ENCODE measurements at places on chromosomes 12 and 14.

DNA sequence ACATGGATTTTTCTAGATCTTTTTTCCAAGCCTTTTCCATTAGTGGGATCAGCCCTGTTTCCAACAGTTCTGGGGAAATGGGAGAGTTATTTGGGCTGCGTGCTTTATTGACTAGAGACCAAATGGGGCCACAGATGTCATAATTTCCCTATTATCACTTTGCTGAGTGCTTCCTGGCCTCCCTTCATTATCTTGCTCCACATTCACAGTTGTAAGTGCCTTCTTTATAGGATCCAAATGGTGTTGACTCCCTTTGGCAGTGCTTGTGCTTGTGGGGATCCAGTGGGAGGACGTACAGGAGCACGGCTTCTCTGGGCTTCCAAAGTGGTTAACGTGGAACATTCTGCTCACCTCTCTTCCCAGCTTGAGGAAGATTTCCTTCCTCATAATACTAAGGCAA is 141.0 kb upstream of the RMST start:
- no peak overlapping the region for H3K4me3 ChIP-seq
- no peak overlapping the region for H3K27ac ChIP-seq
- no peak for DNase-seq
- no peaks in the 10 kb centered on the region for H3K4me1 ChIP-seq
- no peaks in the 10 kb centered on the region for H3K27me3 ChIP-seq

DNA sequence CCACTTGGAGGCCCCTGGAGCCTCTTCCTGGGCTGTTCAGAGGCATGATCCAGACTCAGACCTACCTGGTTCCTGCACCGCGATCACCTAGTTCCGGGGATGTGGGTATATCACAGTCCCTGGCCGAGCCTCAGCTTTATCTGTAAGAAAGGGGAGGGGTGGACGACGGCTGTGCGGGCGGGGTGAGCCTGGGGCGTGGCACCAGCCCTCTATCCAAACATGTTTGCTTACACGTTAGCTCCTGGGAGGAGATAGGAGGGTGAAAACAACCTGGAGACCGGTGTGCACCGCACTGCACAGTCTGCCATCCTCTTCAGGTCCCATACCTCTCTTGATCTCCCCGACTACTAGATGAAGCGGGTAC is 1.2 kb downstream of the ANKRD9 start:
- no peaks in the 10 kb centered on the region for H3K4me1 ChIP-seq
- no peak for DNase-seq
- no peak overlapping the region for H3K27ac ChIP-seq
- no peak overlapping the region for H3K4me3 ChIP-seq
- H3K27me3 ChIP-seq, result no peaks in the 10 kb centered on the region

GRCh38 chr14:31465111-31465510 is 7.8 kb upstream of the DTD2 start:
- DNase-seq, result no peak
- no peaks in the 10 kb centered on the region for H3K36me3 ChIP-seq
- H3K27me3 ChIP-seq, result no peaks in the 10 kb centered on the region
- no peak overlapping the region for H3K4me3 ChIP-seq
- no peaks in the 10 kb centered on the region for H3K4me1 ChIP-seq

DNA sequence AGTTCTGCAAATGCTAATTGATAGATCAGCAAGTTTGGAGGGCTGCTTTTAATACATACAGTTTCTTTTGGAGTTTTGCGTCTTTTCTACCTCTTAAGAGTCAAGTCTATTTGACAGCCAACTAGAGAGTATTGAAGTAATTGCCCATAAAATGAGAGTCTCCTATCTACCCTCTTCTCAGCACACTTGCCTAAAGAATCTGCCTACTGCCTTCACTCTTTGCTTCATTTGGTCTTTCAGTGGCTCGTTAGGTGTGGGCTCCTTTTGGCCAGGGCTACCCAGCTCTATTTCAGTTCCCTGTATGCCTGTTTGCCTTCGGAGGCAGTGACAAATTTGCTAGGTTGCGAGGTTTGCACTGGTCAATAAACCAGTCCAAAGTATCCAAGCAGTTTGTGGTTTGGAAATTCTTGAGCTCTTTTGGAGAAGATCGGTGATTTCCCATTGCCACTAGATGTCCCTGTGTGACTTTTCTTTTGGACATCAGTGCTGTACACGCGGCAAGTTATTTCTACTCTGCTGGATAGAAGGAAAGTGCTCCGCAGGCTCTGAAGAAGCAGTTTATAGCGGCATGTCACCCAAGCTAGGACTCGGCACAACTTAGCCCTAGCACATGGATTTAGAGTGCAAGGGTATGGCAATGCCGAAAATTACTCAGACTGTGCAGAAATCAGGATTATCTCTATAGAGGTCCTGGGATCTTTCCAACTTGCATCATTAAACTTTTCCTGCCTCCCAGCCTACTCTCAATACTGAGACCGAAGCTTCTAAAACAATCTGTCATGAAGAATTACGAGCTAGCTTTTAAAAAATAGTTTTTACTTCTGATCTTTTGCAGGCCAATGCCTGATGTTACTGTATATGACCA is 38.6 kb downstream of the MGST1 start:
- no peaks in the 10 kb centered on the region for H3K36me3 ChIP-seq
- H3K4me3 ChIP-seq, result no peak overlapping the region
- no peak for DNase-seq
- no peaks in the 10 kb centered on the region for H3K27me3 ChIP-seq

GRCh38 chr14:71317385-71318096 is 410.3 kb downstream of the PCNX1 start:
- no peak overlapping the region for H3K4me3 ChIP-seq
- H3K27ac ChIP-seq, result no peak overlapping the region
- H3K36me3 ChIP-seq, result no peaks in the 10 kb centered on the region
- peaks cover 4% of the 10 kb centered on the region for H3K4me1 ChIP-seq

DNA sequence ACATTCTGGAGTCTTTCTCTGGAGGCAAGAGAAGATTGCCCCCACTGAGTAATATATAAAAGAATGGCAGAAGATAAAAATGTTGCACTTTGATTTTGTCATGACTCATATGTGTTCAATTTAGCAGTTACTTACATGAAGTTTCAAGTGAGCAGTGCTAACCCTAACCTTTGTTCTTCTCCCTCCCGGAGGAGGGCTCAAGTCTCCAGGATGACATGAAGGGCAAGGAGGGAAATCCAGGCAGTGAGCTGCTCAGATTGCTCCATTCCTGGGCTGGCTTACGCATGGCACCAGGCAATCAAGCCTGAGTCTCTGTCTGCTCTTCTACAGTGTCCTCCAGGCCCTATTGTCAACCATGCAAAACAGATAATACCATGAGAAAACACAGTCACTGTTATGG is 322.3 kb downstream of the DUSP6 start:
- H3K4me1 ChIP-seq, result peaks cover 13% of the 10 kb centered on the region
- no peaks in the 10 kb centered on the region for H3K36me3 ChIP-seq
- H3K27me3 ChIP-seq, result no peaks in the 10 kb centered on the region
- DNase-seq, result no peak
- H3K27ac ChIP-seq, result no peak overlapping the region

DNA sequence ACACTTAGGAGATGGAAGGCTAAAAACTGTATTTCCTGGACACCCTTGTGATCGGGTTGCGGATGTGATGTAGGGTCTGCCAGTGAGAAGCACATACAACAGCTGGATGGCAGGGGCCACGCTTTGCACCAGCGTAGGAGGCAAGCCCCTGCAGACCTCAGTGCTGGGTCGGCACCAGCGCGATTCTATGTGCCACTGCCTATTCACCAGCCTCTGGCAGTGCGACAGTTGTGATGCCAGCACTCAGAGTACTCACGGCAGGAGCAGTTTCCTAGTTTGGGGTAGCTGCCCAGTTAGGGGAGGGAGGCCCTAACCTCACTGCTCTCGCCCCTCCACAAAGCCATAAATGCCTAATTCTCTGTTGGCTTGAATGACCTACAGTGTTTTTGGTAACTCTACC is 31.6 kb downstream of the SPTLC2 start:
- H3K4me1 ChIP-seq, result no peaks in the 10 kb centered on the region
- H3K27ac ChIP-seq, result no peak overlapping the region
- H3K36me3 ChIP-seq, result no peaks in the 10 kb centered on the region
- H3K27me3 ChIP-seq, result no peaks in the 10 kb centered on the region

GRCh38 chr14:75531256-75531655 is 9.0 kb downstream of the BATF start:
- H3K36me3 ChIP-seq, result no peaks in the 10 kb centered on the region
- H3K27me3 ChIP-seq, result no peaks in the 10 kb centered on the region
- DNase-seq, result no peak
- no peak overlapping the region for H3K27ac ChIP-seq
- no peaks in the 10 kb centered on the region for H3K4me1 ChIP-seq

DNA sequence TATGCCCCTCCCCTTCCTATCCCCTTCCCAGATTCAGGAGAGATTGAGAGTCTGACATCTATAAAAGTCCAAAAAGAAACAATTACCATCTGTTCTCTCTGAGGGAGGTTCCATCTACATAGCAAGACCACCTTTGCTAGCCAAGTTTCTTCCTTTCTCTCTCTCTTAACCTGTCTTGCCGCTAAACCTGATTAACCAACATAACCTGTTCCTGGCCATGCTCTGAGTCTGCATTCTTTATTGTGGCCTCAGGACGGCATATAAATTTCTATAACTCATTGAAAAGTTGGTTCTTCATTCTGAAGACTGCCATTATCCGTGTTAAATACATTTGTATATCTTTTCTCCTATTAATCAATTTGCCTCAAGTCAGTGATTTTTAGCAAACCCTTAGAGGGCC is 594.0 kb downstream of the KCNH5 start:
- no peak for DNase-seq
- no peaks in the 10 kb centered on the region for H3K4me1 ChIP-seq
- H3K4me3 ChIP-seq, result no peak overlapping the region
- H3K27ac ChIP-seq, result no peak overlapping the region
- no peaks in the 10 kb centered on the region for H3K36me3 ChIP-seq
- no peaks in the 10 kb centered on the region for H3K27me3 ChIP-seq

GRCh38 chr12:94191023-94191422 is 42.6 kb downstream of the PLXNC1 start:
- H3K27ac ChIP-seq, result peak overlapping the region; percentile 99
- peaks cover 6% of the 10 kb centered on the region for H3K36me3 ChIP-seq
- no peaks in the 10 kb centered on the region for H3K27me3 ChIP-seq
- DNase-seq, result peak; percentile 82
- H3K4me3 ChIP-seq, result no peak overlapping the region

- H3K27me3 ChIP-seq, result no peaks in the 10 kb centered on the region
- DNase-seq, result no peak
- no peak overlapping the region for H3K27ac ChIP-seq
- no peaks in the 10 kb centered on the region for H3K36me3 ChIP-seq
These were observed 49.3 kb downstream of the AACS start for GRCh38 chr12:125114365-125115141.

DNA sequence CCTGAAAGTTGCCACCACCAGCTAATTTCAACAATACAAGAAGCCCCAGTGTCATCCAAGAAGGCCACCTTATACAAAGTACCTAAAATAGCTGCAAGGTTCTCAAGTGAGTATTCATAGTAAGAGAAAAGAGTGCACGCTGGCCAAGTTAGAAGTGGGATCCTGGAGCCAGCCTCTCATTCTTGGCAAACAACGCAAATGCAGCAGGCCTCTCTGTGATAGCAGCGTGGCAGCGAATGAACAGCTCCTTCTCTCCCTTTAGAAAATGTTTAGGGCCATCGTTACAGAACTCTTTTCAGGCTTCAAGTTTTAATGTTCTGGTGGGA is 78.0 kb upstream of the IFNG-AS1 start:
- no peaks in the 10 kb centered on the region for H3K4me1 ChIP-seq
- H3K27me3 ChIP-seq, result no peaks in the 10 kb centered on the region
- H3K27ac ChIP-seq, result no peak overlapping the region
- no peaks in the 10 kb centered on the region for H3K36me3 ChIP-seq

- DNase-seq, result no peak
- H3K4me1 ChIP-seq, result peaks cover 13% of the 10 kb centered on the region
- no peaks in the 10 kb centered on the region for H3K27me3 ChIP-seq
- no peak overlapping the region for H3K27ac ChIP-seq
- no peaks in the 10 kb centered on the region for H3K36me3 ChIP-seq
These were observed 63.5 kb downstream of the GALNT16 start for GRCh38 chr14:69323266-69323998.

- peak; percentile 37 for DNase-seq
- H3K4me1 ChIP-seq, result peaks cover 22% of the 10 kb centered on the region
- H3K4me3 ChIP-seq, result no peak overlapping the region
- H3K27ac ChIP-seq, result no peak overlapping the region
- H3K36me3 ChIP-seq, result no peaks in the 10 kb centered on the region
- no peaks in the 10 kb centered on the region for H3K27me3 ChIP-seq
These were observed 214.9 kb downstream of the ADAMTS20 start for GRCh38 chr12:43336962-43337555.

DNA sequence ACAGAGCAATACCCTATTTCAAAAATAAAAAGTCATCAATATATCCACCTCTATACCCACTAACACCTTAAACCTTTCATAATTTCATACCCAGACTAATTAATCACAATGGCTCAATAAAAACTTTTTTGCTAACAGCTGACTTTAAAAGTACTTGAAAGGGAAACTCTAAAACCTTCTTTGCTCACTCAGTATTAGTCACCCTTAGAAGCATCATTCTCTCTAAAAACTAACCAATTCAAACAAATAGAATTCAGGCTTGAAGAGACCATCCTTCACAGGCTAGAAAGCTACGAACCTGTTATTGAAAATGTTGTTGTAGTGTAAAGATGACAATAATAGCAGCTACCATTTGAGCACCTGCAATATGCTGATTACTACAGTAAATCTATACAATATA is 37.2 kb downstream of the HECTD1 start:
- H3K27ac ChIP-seq, result no peak overlapping the region
- no peak for DNase-seq
- no peaks in the 10 kb centered on the region for H3K27me3 ChIP-seq
- H3K4me3 ChIP-seq, result no peak overlapping the region
